ENCODE measurements at places on chromosomes 5 and 9. TPM values are rescaled to one million over a fixed set of nuclear protein-coding genes. Genes with fewer than 3 reads are reported as not detected.

SLC4A9 gene
- total RNA-seq: not detected

HTR1A gene
- total RNA-seq: 1.2 TPM

TMC1 gene
- total RNA-seq: not detected

- H3K27me3 ChIP-seq: no peaks in the 10 kb centered on the region
- H3K4me3 ChIP-seq: no peak overlapping the region
- no peak overlapping the region for H3K27ac ChIP-seq
- peaks cover 4% of the 10 kb centered on the region for H3K4me1 ChIP-seq
- peaks cover 7% of the 10 kb centered on the region for H3K36me3 ChIP-seq
Observed at GRCh38 chr5:78778538-78778937, 130.0 kb upstream of the LHFPL2 start.

GRCh38 chr9:108743416-108743815, 112.4 kb downstream of the ACTL7B start:
- peaks cover 14% of the 10 kb centered on the region for H3K4me1 ChIP-seq
- H3K27ac ChIP-seq: peak overlapping the region; percentile 78
- no peaks in the 10 kb centered on the region for H3K36me3 ChIP-seq
- peak overlapping the region; percentile 12 for H3K4me3 ChIP-seq
- peaks cover 11% of the 10 kb centered on the region for H3K27me3 ChIP-seq

WNK2 gene
- total RNA-seq: 336 TPM

SLC6A7 gene
- not detected for total RNA-seq

LCN2 gene
- not detected for total RNA-seq

DNA sequence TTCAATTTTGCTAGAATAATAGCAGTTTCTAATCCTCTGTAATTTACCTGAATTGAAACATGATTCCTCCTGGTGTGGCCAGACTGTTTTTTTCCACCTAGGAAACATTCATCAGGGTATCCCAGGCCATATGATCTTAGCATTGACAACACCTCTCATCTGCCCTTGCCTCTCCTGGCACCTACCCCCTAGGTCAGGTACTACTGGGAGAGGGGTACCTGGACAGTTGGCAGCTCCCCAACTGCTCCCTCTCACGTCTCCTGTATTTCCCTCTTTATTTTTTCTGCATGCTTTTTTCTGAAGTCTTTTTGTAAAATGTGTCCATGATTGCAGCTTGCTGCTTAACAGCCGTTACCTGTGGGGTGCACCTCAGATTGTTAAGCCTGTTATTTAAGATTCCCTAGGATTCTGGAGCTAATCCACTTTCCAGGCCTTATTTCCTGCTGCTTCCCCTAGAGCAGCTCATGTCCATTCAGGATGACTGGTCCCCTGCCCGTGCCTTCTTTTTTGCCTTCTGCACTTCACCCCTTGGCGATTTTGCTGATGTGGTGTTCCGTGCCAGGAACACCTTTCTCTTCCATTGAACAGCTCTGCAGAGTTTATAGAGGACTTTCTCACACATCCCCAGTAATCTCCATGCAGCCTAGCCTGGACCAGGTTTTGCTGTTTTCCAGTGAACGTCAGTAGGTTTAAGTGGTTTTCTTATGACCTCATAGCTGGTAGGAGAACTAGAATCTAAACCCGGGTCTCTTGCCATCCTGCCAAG, 33.6 kb downstream of the SNX30 start:
- peak overlapping the region; percentile 48 for H3K27ac ChIP-seq
- H3K4me1 ChIP-seq: peaks cover 39% of the 10 kb centered on the region
- DNase-seq: no peak
- peaks cover 3% of the 10 kb centered on the region for H3K27me3 ChIP-seq
- H3K4me3 ChIP-seq: peak overlapping the region; percentile 50

GRCh38 chr5:170297589-170298462, at the start of gene LCP2:
Gene LCP2 (minus strand): TSS chr5:170297777. CDS start chr5:170297611, 166 bp downstream.
- H3K4me1 ChIP-seq: no peaks in the 10 kb centered on the region
- peaks cover 7% of the 10 kb centered on the region for H3K27me3 ChIP-seq
- H3K4me3 ChIP-seq: no peak within 1 kb of the TSS
- no peaks in the 10 kb centered on the region for H3K36me3 ChIP-seq
- no peak for DNase-seq

OCLN gene
- 4.3 TPM for total RNA-seq

DNA sequence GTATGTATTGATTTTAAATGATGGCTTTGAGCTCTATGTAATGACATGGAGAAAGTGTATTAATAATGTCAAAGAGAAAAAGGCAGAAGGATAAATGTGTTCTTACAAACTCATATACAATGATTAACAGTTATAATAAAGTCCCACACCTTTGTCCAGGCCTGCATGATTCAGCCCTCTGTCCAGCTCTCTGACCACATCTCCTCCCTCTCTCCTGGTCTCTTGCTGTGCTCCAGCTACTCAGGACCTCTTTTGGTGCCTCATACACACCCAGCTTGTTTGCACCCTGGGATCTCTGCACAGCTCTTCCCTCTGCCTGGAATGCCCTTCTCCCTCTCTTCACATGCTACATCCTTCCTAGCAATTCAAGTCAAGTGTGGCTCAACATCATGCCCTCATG, 37.5 kb upstream of the DMRT1 start:
- H3K27ac ChIP-seq: no peak overlapping the region
- no peaks in the 10 kb centered on the region for H3K36me3 ChIP-seq
- no peak overlapping the region for H3K4me3 ChIP-seq

- no peaks in the 10 kb centered on the region for H3K4me1 ChIP-seq
- peaks cover 10% of the 10 kb centered on the region for H3K36me3 ChIP-seq
- H3K27ac ChIP-seq: no peak overlapping the region
- no peak for DNase-seq
- peaks cover 1% of the 10 kb centered on the region for H3K27me3 ChIP-seq
- H3K4me3 ChIP-seq: no peak overlapping the region
Observed at GRCh38 chr9:95808011-95808410, 67.5 kb upstream of the ERCC6L2 start.

GRCh38 chr9:90307167-90307833, 335.3 kb downstream of the DIRAS2 start:
- H3K27ac ChIP-seq: peak overlapping the region; percentile 92
- H3K27me3 ChIP-seq: peaks cover 2% of the 10 kb centered on the region
- peak; percentile 46 for DNase-seq
- H3K4me3 ChIP-seq: peak overlapping the region; percentile 7

DNA sequence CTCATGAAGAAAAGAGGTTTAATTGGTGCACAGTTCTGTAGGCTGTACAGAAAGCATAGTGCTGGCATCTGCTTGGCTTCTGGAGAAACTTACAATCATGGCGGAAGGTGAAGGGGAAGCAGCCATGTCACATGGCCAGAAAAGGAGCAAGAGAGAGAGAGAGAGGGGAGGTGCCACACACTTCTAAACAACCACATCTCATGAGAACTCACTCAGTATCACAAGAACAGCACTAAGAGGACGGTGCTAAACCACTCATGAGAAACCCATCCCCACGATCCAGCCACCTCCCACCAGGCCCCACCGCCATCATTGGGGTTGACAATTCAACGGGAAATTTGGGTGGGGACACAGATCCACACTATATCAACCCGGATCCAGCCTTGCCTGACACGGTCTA, 28.8 kb upstream of the IER5L start:
- no peak for DNase-seq
- H3K4me3 ChIP-seq: no peak overlapping the region
- no peaks in the 10 kb centered on the region for H3K27me3 ChIP-seq
- H3K27ac ChIP-seq: no peak overlapping the region
- peaks cover 6% of the 10 kb centered on the region for H3K4me1 ChIP-seq
